ENCODE measurements at places on chromosomes 11 and 22.
A peak's percentile ranks its signal among the peaks of the same experiment; 100 is the strongest.

DNA sequence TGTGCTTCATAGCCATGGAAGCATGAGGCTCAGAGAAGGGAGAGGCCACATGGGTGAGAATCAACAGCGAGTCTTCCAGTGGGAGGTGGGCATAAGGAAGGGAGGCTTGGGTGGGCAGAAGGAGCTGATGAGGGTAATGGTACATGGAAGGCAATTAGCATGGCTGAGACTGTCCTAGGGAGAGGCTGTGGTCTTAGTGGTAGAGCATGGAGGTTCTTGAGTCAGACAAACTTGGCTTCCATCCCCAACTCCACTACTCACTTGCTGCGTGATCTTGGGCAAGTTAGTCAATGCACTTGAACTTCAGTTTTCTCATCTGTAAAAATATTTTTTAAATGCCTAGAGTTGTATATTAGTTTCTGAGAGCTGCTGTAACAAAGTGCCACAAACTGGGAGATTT lies 227.2 kb upstream of the E2F8 start:
- DNase-seq = no peak

DNA sequence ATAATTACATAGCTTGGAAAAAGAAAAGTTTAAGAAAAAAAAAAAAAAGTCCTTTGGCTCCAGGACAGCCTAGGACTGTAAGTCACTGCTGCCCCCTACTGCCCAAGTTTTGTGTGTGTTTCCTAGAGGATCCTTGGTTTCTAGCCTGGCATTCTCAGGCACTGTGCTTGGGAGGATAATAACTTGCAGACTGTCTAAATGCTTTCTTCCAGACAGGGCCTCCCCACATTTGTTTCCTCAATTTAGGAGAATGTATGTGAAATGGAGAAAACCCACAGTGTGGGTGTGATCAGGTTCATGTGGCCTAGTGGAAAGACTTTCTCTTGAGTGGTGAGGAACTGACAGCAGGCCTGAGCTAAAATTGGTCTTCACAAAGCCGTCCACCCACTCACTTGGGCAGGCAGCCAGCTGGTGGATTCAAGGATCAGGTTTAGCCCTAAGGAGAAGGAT lies 191.0 kb downstream of the NAV2 start:
- peak; percentile 77 for DNase-seq

- no peak for DNase-seq
Measured at GRCh38 chr22:23419171-23419570, 160.9 kb downstream of the IGLL1 start.

- no peak for DNase-seq
Measured at GRCh38 chr11:1773131-1773993, 9.6 kb upstream of the CTSD start.

- no peak for DNase-seq
Measured at GRCh38 chr11:35073691-35074419, 65.1 kb upstream of the CD44 start.

DNA sequence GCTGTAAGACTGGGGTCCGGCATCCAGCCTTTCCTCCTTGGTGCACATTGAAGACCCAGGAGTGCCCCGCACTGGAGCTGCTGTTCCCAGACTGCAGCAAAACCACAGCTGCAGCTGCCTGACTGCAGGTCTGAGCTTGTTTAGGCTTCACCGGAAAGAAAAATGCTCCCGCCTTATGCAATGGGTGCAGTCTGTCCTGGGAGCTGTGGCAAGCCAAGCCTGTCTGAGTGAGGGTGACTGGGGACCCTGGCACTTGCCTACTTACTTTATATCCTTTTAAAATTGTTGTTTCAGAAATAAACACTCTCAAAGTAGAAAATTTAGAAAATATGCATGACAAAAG lies 23.3 kb upstream of the CD44 start:
- no peak for DNase-seq

DNA sequence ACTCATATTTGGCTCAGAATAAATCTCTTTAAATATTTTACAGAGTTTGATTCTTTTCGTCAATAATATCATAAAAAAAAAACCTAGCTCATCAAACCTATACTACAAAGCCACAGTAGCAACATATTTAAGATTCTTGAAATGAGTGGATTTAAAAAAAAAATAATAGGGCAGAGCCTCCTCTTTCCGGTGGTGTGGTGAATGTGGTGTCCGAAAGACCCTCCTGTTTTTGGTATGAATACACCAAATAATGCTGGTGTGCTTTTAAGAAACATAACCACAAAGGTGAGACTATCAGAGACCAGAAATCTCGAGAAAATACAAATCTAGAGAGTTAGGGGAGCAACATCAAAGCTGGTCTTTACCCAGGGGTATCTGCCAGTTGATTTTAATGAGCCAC lies 342.6 kb downstream of the TBC1D22A start:
- DNase-seq = no peak

All from stimulated activated CD8-positive, alpha-beta memory T cell treated with anti-CD3 and anti-CD28 coated beads, Interleukin-4, amount 100 ng/mL, for 48 hours (primary cell).